ENCODE measurements at places on chromosomes 11 and 22. TPM values are rescaled to one million over a fixed set of nuclear protein-coding genes. Genes with fewer than 3 reads are reported as not detected.

Gene UPK3A
- not detected for total RNA-seq

GRCh38 chr22:31085493-31085824, 4.3 kb downstream of the SMTN start:
- peaks cover 35% of the 10 kb centered on the region for H3K4me1 ChIP-seq
- DNase-seq = no peak
- no peaks in the 10 kb centered on the region for H3K27me3 ChIP-seq
- peak overlapping the region; percentile 78 for H3K4me3 ChIP-seq
- H3K36me3 ChIP-seq = no peaks in the 10 kb centered on the region

- peaks cover 18% of the 10 kb centered on the region for H3K27me3 ChIP-seq
- H3K4me3 ChIP-seq = no peak overlapping the region
- no peaks in the 10 kb centered on the region for H3K4me1 ChIP-seq
- H3K27ac ChIP-seq = no peak overlapping the region
- no peaks in the 10 kb centered on the region for H3K36me3 ChIP-seq
Measured at GRCh38 chr22:23057331-23057730, 13.0 kb upstream of the GNAZ start.

GRCh38 chr11:98183034-98183433, 837.7 kb upstream of the CNTN5 start:
- H3K4me3 ChIP-seq = no peak overlapping the region
- no peaks in the 10 kb centered on the region for H3K4me1 ChIP-seq
- H3K36me3 ChIP-seq = no peaks in the 10 kb centered on the region
- no peak for DNase-seq

GRCh38 chr11:5684036-5684645, 733 bp downstream of the TRIM5 start:
- H3K4me1 ChIP-seq = peaks cover 38% of the 10 kb centered on the region
- peak overlapping the region; percentile 94 for H3K27ac ChIP-seq
- H3K36me3 ChIP-seq = peaks cover 24% of the 10 kb centered on the region
- no peak for DNase-seq
- H3K4me3 ChIP-seq = peak overlapping the region; percentile 96

Measured in activated CD8-positive, alpha-beta memory T cell treated with anti-CD3 and anti-CD28 coated beads, Interleukin-2, amount 10 ng/mL, durations not matched to agents 7 days and 5 days (primary cell).